ENCODE measurements at places on chromosomes 7 and 10. TPM values are rescaled to one million over a fixed set of nuclear protein-coding genes. Genes with fewer than 3 reads are reported as not detected.
A peak's percentile ranks its signal among the peaks of the same experiment; 100 is the strongest.

DNA sequence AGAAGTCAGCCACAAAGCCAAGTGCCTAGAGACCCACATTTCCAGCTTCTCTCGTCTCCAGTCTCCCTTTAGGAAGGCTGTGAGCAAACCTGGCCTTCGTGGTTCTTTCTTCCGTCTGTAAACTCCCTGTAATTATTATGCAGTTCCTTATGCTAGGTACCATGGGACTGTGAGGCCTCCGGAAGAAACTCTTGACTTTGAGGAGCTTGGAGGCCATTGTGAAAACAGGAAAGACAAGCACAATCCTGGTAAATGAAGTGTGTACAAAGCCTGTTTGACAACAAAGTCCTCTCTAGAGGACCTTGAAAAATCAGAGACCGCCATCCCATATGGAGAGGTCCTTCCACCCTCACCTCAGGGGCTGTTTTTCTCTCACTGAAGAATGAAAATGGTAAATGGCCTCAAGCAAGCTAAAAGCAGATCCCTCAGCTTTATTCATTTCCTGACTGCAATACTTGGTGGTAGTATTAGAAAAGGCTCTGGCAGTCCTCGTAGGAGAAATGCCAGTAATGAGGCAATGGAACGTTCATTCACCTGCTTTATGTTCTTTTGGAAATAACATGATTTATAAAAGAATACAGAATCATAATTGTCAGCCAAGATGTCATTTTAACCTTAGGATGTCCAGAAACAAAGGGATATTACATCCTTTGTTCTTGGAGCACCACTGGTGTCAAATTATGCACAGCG lies 926.4 kb downstream of the LRMDA start:
- peak; percentile 65 for DNase-seq

GRCh38 chr7:50153148-50153547 lies 60.1 kb upstream of the ZPBP start:
- no peak for DNase-seq

DNA sequence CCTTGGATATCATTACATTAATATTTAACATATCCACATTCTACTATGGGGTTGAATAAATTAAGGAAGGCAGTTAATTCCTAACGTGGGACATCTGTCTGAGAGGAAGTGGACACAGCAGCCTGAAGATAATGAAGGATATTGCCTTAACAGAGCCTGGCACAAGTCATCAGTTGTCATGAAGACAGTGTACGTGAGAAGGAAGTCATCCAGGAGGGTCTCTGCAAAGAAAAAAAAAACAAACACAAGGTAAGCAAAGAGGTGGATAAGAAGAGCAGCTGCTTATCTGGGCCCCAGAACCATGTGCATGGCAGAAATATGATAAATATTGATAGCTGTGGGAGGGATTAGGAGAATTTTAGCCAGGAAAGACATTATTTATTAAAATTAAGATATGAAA lies 190.0 kb downstream of the RAPGEF5 start:
- no peak for DNase-seq

GRCh38 chr7:73437091-73437490 lies 3.5 kb downstream of the FZD9 start:
- DNase-seq: no peak

GRCh38 chr7:131097662-131098376 lies 229.9 kb upstream of the MKLN1 start:
- no peak for DNase-seq

- DNase-seq: no peak
Measured at GRCh38 chr10:49441488-49442476, 45.9 kb upstream of the DRGX start.

GRCh38 chr7:1427064-1427657 lies 32.1 kb downstream of the MICALL2 start:
- DNase-seq: no peak

DNA sequence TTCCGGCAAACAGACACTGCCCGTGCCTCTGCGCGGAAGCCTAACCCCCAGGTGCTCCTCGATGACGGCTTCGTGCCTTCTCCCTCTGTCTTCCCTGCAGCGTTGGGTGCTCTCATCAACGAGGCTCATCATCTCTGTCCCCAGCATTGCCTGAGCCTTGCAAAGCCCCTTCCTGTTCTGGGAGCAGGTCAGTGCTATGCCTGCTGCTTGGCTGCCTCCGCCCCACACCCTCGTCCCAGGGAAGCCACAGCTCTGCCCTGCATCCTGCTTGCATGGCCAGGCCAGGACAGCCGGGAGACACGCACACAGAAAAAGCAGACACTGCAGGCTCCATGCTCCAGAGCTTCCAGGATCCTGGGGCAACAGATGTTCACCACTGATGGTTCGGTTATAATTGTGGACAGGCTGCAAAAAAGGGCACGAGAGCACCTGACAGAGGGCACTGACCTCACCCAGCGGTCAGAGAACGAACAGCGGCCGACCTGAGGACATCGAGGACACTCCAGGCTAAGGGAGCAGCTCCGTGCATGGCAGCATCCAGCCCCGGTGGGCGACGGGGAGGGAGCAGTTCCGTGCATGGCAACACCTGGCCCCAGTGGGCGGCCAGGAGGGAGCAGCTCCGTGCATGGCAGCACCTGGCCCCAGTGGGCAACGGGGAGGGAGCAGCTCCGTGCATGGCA lies 265.5 kb downstream of the PTPRN2 start:
- DNase-seq: no peak

DNA sequence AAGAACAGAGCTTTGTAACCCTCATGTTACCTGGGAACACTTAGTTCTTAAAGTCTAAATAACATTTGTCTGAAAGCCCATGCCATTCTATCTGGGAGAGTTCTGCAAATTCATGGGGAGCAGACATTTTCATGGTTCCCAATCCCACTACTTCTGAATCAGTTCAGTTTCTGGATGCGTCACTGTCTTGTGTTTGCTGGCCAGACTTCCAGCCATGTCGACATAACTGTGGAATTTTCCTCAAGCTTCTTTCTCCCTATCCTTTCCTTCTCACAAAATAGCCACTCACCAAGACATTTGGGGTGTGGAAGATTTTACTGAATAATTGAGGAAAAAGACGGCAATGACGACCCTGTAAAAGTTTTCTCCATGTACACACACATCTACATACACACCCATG lies 272.5 kb downstream of the NEBL start:
- peak; percentile 75 for DNase-seq

DNA sequence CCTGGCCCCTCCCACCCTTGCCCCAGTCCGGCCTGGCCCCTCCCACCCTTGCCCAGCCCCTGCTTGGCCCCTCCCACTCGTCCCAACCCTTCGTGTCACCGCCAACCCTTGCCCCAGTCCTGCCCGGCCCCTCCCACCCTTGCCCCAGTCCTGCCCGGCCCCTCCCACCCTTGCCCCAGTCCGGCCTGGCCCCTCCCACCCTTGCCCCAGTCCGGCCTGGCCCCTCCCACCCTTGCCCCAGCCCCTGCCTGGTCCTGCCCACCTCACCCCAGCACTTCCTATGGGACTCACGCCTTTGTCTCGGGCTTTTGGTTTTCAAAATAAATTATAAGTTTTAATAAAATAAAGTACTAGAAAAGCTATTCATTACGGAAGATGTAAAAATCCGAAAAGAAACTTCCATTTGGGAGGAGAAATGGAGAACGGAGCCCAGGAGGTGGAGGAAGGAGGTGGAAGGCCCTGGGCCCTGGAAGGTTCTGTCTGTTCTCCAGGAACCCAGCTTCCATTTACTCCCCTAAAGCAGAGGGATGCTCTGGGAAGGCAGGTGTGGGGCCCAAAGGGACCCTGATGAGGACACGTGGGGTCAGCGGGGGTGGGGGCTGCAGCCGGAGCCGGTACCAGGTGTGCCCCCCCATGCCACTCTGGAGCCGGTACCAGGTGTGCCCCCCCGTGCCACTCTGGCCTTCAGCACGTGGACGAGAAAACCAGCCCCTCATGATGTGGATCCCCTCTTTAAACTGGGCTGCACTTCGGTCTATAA lies 52.2 kb downstream of the PWWP2B start:
- DNase-seq: no peak

DNA sequence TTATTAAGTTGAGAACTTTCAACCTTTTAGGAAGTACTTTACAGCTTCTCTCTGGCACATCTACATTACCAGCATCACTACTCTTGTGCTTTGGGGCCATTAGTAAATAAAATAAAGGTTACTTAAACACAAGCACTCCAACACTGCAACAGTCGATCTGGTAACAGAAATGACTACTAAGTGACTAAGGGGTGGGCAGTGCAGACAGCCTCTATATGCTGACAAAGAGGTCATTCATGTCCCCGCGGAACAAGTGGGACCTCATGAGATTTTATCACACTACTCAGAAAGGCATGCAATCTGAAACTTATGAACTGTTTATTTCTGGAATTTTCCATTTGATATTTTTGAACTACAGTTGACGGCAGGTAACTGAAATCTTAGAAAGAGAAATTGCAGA lies 111.3 kb upstream of the DNAJB12 start:
- DNase-seq: no peak

DNA sequence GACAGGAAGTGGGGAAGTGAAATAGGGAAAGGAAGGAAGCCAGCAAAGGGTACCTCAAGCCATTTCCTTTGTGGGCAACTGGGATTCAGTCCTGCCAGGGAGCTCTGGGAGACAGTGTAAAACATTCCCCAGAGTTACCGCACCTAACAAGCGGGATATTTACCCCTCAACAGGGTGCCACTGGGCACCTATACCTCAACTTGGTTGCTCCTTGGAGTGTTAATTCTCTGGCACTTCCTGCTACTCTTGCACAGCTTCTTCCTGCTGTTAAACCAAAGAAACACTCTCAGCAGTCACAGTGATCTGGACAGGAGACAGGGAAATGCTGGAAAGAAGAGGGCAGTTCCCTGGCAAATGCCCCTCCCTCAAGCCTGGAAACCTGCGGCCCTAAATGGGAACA lies 151.3 kb downstream of the REEP3 start:
- no peak for DNase-seq

DNA sequence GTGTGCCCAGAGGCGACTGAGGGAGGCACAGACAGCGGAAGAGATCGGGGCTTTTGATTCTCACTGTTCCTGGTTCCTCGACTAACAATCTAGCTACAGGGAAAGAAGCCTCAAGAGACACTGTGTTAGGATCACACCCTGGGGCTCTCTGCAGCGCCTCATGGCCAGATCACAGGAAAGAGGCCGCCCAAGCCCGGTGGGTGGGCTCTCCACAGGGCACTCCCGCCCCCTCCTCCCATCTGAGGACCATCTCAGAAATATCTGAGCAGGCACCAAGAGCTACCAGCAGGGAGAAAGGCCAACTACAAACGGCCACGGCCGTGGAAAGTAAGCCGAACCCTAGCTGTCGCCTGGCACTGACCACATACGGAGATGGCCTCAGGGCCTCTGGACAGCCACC lies 224.2 kb downstream of the MLLT10 start:
- no peak for DNase-seq

DNA sequence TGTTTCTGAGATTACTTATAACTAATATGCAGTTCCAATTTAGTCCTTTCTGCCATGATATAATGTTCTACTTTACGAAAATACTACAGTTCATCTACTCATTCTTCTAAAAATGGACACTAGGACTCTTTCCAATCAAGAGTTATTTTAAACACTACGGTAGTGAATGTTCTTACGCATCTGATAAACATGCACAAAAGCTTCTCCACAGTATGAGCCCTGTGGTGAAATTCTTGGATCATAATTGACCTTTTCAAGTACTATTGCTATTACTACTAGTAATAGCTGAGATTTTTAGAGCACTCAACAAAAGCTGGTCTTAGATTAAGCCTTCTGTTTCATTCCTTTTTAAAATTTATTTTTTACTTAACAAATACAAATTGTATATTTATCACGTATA lies 106.4 kb downstream of the CH25H start:
- DNase-seq: no peak

DNA sequence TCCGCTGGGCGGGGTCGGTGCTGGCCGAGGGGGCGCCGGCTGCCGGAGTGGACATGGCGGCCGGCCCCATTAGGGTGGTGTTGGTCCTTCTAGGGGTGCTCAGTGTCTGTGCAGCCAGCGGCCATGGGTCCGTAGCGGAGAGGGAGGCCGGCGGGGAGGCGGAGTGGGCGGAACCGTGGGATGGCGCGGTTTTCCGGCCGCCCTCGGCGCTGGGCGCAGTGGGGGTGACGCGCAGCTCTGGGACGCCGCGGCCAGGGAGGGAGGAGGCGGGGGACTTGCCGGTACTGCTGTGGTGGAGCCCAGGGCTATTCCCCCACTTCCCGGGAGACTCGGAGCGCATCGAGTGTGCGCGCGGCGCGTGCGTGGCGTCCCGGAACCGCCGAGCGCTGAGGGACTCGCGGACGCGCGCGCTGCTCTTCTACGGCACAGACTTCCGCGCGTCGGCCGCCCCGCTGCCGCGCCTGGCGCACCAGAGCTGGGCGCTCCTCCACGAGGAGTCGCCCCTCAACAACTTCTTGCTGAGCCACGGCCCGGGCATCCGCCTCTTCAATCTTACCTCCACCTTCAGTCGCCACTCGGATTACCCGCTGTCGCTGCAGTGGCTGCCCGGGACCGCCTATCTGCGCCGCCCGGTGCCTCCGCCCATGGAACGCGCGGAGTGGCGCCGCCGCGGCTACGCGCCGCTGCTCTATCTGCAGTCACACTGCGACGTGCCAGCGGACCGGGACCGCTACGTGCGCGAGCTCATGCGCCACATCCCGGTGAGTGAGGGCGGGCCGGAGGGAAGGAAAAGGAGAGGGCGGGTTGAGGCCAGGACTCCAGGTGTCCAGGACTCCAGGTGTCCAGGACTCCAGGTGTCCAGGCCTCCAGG lies 9.3 kb upstream of the CHCHD1 start:
- peak; percentile 85 for DNase-seq

GRCh38 chr7:1542329-1542728 lies 11.8 kb downstream of the MAFK start:
- no peak for DNase-seq

- no peak for DNase-seq
Measured at GRCh38 chr7:86991771-86992191, 67.7 kb downstream of the ELAPOR2 start.

GRCh38 chr7:24786306-24786705 lies 29.0 kb upstream of the GSDME start:
- no peak for DNase-seq

DNA sequence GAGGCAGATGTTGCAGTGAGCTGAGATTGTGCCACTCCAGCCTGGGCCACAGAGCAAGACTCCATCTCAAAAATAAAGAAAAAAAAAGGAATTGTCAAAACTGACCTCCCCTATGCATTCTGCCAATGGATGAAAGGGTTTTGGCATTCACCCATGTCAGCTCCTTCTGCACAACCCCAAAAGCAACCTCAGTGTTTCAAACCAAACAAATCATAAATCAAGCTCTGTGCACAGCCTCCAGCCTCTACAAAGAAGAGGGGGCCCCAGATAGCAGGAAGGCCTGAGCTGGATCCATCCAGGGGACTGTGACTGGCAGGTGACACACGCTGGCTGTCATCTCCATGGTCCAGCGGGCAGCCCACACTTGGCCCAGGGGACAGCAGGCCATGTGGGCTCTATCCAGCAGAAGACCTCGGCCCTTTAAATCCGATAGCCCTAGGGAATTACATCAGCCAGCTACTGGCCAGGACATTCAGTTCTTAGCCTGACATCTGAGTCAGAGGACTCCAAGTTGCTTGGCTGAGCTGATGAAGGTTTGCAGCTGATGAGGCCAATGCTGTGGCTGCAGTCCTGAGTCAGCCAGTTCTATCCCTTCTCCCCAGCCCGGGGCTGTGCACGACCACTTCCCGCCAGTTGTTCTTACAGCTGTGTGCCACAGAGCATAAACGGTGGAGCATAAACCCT lies 52.0 kb upstream of the FIGNL1 start:
- peak; percentile 74 for DNase-seq

- DNase-seq: no peak
Measured at GRCh38 chr10:133024704-133025557, 62.8 kb upstream of the ADGRA1 start.

GRCh38 chr10:51403521-51403920 lies 295.9 kb downstream of the CSTF2T start:
- no peak for DNase-seq

NUDT1 gene
- polyA plus RNA-seq: 17.4 TPM

OR2A12 gene
- polyA plus RNA-seq: not detected

ERVW-1 gene
- polyA plus RNA-seq: 1.8 TPM

SH2D4B gene
- 0.10 TPM for polyA plus RNA-seq

CALML3 gene
- polyA plus RNA-seq: 0.45 TPM

Data from hindlimb muscle (tissue), 1 donor.